Stimulated activated CD4-positive, alpha-beta T cell treated with anti-CD3 and anti-CD28 coated beads, Interleukin-12 subunit alpha, Interleukin-12 subunit beta, amount 100 ng/mL, for 24 hours (primary cell): ENCODE measurements at places on chromosomes 5 and 9.

- DNase-seq = no peak
These were observed 5.7 kb downstream of the SPARC start for GRCh38 chr5:151680944-151681427.

GRCh38 chr9:134560206-134560605, 81.4 kb upstream of the COL5A1 start:
- no peak for DNase-seq

DNA sequence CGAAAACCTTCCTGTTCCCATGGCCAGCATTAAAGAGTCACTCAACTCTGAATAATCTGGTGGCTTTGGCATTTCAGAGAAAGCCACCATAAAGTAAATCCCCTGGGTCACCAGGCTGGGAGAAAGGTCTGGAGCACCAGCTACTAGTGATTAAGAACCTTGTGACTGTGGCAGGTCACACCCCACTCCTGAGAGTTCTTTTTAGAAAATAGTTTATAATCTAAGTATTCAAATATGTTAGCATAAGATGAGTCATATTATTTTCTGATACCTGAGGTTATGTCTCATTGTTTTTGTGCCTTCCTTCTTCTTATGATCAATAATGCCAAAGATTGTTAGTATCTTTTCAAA, 351.7 kb downstream of the ARRDC3 start:
- DNase-seq = no peak

DNA sequence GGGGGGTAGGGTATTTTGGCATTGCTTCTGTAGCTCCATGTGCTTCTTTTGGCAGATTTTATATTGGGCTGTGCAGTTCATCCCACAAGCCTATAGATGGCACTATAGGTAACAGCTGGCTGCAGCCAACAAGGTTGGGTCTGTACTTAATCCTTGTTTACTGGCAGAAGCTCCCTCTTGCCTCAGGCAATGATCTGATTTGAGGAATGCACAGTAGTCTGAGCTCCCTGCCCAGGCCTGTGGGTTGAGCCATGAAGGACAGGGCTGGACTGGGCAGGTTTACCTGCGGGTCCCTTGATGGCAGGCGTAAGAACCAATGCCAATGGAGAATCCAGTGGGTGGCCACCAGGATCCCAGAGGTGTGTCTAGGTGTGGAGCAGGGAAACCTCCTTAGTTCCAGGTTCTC, 11.7 kb upstream of the OR1J2 start:
- no peak for DNase-seq

GRCh38 chr5:107293541-107294210, 377.1 kb downstream of the EFNA5 start:
- no peak for DNase-seq

- no peak for DNase-seq
These were observed 12.5 kb upstream of the LHX2 start for GRCh38 chr9:123998970-123999621.

DNA sequence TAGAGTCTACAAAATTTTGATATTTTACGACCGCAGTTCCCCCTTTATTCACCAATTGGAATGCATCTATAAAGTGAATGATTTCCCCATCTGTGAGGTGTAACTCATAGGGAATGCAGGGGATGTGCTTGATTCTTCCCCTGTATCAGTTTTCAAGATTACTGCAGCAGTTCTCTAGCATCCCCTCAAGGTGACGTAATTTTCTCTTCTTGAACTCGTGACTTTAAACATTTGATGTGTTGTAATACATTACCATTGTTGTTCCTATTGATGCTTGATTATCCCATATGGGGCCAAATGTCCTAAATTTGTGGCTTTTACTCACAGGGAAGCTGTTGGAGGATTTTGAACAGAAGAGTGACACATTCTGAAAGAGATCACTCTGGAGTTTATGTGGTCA, 240.2 kb downstream of the CD180 start:
- DNase-seq = no peak

DNA sequence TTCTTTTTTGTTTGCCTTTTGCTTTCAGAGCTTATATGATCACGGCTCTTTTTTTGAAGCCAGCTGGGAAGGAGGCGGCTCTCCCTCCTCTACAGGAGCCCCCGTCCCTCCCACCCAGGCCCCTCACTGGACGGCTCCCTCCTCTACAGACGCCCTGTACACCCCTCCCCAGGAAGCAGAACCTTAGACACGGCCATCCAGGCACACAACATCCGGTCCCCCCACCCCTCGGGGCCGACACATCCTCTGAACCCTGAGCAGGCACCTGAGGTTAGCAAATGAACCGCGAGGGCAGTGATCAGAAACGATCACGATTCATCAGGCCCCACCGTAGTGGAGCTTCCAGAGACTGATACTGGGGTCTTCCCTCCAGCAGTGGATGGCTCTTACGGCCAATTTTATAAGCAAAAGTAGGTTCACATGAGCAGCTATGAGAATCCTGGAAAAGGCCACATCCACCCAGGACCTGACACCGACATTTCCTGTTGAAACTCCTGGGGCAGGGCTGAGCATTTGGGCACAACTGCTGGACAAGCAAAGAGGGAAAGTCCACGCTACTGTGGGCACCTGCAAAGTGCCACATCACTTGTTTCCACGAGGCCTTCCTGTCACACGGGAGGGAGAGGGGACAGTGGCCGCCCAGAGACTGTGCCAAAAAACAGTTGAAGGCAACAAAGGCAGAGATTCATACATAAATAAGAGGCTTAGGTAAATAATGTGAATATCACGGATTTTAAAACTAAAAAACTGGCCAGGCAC, 78.9 kb downstream of the SEMA4D start:
- DNase-seq = peak; percentile 60

DNA sequence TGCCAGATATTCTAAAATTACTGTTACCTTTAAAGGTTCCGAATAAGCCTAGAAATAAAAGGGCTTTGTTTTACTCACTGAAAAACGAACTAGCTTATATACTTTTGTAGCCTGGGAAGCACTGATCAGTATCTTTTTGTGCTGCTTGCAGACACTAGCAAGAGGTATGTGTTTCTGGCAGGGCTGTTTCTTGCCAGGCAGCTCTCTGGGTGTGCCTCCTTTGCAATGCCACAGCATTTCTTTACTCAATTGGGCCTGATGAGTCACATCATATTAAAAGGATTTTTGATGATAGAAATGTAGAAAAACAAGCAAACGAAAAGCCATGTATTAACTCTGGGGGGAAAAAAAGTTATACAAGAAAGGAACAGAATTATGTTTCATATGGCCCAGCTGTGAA, 35.6 kb downstream of the CD180 start:
- no peak for DNase-seq

- no peak for DNase-seq
These were observed 57.8 kb upstream of the GLRX start for GRCh38 chr5:95880081-95880926.

GRCh38 chr9:108178318-108178717, 677.5 kb downstream of the ACTL7B start:
- no peak for DNase-seq

DNA sequence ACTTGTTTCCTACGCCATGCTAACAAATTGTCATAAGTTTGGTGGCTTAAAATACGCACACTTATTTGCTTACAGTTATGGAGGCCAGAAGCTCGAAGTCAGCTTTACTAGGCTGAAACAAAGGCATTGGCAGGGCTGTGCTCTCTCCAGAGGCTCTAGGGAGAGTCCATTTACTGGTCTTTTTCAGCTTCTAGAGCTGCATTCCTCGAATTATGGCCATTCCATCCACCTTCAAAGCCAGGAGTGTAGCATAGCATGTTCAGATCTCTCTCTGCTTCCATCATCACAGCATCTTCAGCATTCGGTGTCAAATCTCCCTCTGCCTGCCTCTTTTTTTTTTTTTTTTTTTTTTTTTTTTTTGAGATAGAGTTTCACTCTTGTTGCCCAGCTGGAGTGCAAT, 670.2 kb downstream of the ACTL7B start:
- DNase-seq = no peak

GRCh38 chr5:122300374-122300773, 11.7 kb upstream of the SNCAIP start:
- no peak for DNase-seq

GRCh38 chr5:168607946-168608345, 28.8 kb upstream of the PANK3 start:
- DNase-seq = no peak

DNA sequence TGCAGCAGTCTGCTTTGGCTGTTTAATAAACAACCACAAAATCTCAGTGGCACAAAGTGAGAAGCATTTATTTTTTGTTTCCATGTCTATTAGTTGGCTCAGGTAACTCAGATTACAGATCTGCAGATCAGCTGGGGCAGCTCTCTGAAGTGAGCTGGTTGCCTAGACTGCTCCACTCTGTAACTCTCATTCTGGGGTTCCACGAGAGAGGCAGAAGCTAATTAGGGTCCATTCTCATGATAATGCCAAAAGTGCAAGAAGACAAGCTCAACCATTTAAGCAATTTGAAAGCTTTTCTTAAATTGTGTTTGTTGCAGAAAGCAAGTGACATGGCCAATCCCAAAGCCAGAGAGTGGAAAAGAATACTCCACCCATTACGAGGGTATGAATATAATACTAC, 13.2 kb downstream of the MEIKIN start:
- no peak for DNase-seq

DNA sequence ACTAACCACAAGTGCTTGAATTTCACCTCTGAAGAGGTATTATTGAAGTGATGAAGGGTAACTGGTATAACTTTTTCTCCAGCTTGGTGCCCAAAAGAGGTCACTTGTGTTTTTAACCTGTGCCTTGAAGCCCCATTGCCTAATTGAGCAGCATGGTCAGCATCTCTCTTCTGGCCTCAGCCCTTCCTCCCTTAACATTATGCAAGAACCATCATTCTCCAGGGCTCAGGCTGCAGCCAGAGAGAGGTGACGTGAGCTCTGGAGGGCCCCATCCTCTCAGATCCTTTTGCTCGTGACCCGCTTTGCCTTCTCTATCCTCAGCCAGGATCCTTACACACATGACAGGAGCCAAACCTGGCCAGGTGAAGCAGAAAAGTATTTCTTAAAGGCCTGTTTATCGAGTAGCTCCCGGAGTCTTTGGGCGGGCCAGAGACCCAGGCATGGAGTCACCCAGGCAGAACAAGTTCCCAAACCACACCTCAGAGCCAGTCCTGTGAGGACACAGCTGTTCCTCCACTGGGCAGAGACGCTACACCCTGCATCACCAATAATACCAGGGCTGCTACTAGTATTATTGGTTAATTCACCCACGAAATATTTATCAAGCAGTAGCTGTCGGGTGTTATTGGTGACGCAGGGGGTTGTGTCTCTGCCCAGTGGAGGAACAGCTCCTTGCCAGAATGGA, 29.6 kb upstream of the BOD1 start:
- DNase-seq = no peak

DNA sequence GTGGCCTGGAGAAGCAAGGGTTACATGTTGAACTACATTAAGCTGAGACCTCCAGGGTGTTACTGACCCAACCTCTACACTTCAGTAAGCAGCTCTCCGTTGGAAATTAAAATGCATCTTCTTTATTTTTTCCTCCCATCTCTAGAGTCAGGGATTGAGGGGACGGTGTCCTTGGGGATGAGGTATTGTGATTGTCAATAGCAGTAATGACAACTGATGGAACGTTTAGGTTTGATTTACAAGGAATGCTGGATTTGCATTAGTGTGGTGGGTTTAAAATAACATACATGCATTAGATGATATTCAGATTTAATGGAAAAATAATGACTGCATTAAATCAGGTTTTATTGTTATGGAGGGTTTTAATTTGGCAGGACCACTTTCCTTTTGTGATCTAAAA, 82.9 kb upstream of the NTRK2 start:
- no peak for DNase-seq

- peak; percentile 15 for DNase-seq
These were observed 51.2 kb upstream of the TESK1 start for GRCh38 chr9:35553670-35554543.

DNA sequence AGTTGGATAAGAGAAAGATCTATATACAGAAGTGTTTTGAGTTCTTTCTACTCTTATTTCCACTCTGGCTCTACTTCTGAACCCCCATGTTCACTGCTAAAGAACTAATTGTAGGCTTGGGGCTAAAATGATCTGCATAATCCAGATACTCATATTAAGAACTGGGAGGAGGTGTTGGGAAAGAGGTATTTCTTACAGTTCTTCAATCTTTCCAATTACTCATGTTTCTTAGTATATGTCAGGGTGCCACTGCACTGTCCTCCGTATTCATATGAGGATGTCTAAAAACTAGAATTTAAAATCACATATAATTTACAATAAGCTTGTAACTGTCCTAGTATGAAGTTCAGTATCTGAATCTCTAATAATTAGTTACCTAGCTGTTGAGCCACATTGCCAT, 12.7 kb downstream of the NIPBL start:
- DNase-seq = no peak

- DNase-seq = peak; percentile 69
These were observed 1.6 kb downstream of the TSLP start for GRCh38 chr5:111072949-111073682.

DNA sequence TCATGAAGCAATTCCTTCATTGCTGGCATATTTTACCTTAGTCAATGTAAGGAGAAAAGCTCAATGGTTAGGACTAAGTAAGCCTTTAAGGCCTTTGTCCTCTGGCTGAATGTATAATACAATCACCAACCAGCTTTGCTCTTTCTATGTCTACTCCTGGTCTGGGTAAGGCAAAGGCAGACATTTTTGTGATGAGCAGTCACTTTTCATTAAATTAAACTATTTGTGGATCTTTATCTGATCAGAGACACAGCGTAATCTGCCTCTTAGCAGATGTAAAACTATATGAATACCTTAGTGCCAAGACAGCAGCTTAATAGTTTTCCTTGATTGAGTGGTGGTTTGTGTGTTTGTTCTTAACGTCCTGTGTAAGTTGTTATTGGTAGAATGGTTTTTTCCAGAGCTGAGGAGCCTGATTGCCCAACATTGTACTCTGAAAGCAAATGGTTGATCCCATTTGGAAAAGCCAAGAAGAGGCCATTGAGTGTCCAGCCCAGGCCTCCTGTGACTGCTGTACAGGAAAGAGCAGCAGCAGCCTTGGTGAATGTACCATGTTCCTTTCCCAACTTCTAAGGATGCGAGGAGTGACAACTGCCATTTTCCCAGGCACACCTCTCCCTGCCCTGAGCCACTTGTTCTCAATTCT, 16.5 kb upstream of the CXXC5 start:
- DNase-seq = no peak

DNA sequence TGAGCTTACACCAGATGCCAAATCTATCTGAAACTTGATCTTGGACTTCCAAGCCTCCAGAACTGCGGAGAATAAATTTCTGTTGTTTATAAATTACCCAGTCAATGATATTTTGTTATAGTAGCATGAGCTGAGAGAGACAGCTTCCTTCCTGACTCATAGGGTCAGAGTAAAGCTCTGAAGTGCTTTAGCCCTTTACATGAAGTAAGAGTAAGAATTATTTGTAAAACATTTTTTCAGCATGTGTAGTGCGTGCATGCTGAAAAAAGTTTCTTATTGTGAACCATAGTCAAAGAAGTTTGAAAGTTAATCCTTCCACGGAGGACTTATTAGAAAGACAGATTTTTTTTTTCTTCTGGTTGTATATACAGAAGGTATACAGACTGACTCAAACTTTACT, 172.4 kb downstream of the DMRT2 start:
- DNase-seq = no peak

DNA sequence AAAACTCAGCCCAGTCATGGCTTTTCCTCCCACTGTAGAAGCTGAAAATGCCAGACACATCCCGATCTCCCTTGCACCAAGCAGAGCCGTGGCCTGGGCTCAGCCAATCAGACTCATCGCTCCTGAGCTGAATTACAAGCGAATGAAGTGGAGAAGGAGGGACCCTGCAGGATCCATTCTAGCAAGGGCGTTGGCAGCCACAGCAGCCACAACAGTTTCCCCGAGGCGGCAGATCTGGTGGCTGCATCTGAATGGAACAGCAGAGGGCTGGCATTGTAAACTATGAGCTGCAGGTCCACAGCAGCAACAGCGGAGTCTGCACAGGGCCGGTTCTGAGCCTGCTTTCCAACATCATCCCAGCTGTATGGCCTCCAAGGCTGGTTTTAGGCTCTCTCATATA, 23.8 kb downstream of the ALG2 start:
- DNase-seq = no peak
